ENCODE measurements at places on chromosomes 2 and 18.

GRCh38 chr2:199085261-199085660 is 372.5 kb downstream of the SATB2 start:
- DNase-seq = no peak

DNA sequence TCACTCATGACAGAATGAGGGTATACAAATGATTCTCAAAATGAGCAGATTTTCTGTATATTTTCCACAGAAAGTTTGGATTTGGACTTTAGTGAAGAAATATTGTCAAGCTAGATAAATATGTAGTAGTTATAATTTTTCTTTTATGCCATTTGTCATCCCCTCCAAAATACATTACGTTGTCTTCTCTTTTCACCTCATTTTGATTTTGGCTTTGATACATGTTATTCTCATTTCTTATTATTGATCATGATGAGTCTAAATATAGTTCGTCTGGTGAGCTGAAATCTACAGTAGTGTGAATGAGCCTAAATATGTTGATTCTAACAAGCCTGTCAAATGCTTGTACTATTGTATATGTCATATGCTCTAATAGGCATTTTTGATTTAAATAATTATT is 12.3 kb downstream of the DDX1 start:
- DNase-seq = no peak

- no peak for DNase-seq
Observed at GRCh38 chr18:26719896-26720295, 145.6 kb downstream of the AQP4 start.

DNA sequence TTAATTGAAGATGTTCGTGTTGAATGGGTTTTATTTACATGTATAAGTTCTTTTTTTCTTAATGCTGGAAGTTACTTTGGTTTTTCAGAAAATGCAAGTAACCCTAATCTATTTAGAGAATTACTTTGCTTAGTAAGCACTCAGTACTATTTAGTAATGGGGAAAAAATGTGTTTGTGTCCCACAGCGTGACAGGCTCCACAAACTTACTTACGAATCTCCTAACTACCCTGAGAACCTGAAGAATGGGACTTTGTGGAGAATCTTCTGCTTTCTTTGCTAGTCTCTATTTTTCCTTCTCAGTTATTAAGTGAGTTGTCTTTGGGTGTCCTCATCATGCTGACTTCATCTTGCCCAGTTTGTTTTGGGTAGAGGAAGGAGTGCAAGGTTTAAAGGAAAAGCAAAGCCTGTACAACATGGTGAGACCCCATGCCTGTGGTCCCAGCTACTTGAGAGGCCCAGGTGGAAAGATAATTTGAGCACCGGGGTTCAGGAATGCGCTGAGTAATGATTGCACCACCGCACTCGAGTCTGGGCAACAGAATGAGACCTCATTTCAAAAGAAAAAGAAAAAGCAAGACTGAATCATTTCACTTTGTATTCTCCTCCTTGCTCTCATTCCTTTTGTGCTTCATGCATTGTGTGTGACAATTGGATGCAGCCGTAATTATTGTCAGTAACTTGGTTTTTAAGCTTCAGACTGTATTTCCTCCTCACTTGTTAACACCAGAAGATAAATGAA is 10.2 kb downstream of the NEDD4L start:
- no peak for DNase-seq

GRCh38 chr2:45068571-45069140 is 59.4 kb upstream of the SIX2 start:
- DNase-seq = no peak

GRCh38 chr18:77833807-77834206 is 584.2 kb downstream of the GALR1 start:
- DNase-seq = no peak

GRCh38 chr2:157283468-157283867 is 26.0 kb downstream of the GALNT5 start:
- DNase-seq = no peak

GRCh38 chr2:35378791-35379190 is 976.8 kb upstream of the CRIM1 start:
- DNase-seq = no peak

GRCh38 chr18:45467293-45467692 is 148.0 kb upstream of the SLC14A2 start:
- no peak for DNase-seq

DNA sequence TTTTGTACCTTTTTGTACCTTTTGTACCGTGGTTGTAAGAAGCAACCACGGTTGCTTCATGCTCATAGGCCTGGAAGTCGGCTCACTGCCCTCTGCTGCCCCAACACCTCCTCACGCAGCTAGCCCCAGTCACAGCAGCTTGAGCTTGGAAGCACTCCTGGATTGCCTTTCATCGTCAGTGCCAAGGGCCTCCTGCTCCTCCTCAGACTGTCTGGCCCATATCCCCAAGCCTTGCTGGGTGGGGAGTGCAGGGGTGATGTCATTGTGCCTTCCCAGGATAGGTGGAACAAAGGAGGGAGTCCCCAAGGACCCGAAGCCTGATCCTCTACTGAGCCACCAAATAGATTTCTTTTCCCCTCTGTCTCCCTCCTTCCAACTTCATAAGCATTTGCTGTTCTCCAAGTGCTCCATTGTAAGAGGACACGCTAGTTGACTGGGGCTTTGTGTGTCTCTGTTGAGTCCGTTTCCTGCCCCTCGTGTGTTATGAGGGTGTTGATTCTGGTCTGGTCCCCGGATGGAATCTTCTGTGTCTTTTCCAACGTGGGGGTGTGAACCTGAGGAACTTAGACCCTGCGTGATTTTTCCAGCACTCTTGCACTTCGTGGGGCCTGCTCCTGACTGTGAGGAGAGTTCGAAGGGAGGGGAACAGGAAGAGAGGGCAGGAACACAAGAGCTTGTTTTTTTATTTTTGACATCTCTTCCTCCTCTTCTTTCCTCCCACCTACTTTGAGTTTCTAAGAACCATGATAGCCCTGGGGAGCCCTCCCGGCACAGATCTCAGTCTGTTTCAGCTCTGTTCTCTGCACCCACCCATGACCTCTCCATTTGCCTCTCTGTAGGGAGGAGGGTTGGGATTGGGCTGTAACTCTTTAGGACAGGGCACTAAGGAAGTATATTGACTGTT is 127.2 kb upstream of the EML6 start:
- no peak for DNase-seq

- DNase-seq = no peak
Observed at GRCh38 chr2:201496785-201497184, 45.2 kb downstream of the STRADB start.

DNA sequence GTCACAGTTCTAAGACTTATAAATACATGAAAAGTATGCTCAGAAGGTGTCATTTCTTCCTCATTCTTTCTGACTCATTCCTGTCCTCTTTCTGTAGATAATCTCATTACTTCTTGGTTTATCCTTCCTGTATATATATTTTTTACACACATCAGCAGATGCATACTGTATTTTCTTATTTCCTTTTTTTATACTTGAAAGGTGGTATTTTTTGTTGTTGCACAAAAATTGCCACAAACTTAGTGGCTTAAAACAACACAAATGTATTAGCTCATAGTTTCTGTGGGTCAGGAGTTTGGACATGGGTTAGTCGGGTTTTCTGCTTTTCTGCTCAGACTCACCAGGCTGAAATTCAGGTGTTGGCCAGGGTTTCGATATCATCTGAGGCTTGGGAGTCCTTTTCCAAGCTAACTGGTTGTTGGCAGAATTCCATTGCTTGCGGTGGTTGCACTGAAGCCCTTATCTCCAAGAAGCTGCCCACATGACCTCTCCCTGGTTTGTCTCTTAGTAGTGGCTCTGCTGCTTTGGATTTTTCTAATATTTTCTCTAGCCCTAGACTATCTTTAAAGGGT is 162.6 kb downstream of the FMNL2 start:
- no peak for DNase-seq

GRCh38 chr2:198073253-198073652 is 268.9 kb downstream of the PLCL1 start:
- no peak for DNase-seq

DNA sequence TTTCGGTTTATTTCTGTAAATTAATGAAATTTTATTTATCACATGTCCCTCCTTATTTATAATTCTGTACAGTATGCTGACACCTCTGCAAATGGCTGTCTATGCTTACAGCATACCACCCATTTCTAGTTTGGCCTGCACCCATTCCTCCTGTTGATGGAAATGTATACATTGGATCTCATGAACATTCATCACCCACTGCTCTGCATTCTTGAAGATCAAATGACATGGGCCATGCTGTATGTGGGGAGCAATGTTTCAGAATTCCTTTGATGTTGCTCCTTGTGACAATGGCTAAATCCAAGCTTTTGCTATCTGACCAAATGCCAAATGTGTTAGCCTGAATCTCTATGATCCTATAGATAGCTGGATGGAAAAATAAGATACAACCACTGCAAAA is 55.3 kb upstream of the ITGB6 start:
- no peak for DNase-seq

DNA sequence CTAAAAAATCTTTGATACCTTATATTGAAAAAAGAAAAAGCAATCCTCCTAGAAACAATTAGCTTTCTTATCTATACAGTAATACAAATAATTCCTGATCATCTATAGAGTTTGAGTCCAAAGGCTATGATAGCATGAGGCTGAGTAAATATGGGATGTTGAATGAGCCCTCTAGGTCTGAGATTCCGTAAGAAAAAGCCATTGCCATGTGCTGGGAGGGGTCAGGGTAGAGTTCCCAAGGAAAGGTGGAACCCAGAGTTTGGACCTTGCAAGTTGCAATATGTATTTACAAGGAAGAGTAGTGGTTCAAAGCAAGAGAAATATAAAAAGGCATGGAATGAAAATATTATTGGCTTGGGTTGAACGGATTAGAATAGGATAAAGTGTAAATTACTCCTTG is 178.1 kb downstream of the DCC start:
- no peak for DNase-seq

DNA sequence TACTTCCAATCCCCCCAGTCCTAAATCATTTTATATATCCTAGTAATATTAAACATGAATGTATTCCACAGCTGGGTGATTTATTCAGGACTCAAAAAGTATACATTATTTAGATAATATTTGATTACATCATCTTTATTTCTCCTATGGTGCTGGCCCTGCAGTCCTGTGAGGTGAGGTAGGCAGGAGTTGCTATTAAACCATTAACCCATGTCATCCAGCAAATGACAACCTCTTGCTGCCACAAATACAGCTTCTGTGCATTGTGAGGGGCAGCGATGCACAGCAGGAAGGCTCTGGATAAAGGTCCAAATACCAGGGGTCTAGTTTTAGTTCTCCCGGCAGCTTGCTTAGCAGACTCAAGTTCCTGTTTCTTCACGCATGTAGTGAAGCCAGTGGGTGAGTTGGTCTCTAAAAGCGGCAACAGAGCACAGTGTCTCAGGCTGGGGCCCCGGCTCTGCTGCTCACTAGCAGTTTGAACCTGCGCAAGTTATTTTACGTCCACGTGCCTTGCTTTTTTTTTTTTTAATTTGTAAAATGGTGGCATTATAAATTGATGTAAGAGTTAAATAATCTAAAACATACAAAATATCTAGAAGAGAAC is 36.1 kb downstream of the INSIG2 start:
- DNase-seq = no peak

DNA sequence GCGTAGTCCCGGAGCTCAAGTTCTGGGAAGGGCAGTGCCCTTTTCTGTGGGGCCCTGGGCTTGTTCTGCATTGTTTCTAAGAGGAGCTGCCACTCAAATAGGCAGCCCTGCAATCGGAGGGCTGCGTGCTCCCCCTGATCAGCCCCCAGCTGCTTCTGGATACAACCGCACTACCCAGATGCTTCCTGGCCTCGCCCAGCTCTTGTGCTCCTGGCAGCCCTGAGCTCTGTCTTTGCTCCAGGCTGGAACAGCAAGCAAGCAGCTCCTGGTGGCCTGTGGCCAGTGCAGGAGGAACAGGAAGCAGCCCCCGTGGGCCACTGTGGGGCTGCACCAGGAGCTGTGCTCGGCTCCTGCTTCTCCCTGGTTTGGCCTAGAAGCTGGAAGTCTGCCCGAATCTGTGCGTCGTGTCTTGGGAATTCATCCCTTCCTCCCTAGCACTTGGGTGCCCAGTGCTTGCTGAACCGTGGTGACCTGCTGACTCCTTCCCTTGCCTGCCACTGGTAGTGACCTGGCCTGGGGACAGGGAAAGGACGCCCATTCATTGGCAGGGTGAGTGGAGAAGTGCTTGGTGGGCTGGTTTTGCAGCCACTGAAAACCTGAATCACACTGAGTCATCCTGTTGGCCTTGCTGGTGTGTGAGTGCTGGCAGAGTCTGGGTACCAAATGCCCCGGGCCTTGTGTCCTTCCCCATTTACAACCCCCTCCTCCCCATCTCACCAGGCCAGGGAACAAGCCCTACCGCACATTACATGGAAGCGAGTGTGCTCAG is 27.3 kb upstream of the NTSR2 start:
- DNase-seq = no peak

DNA sequence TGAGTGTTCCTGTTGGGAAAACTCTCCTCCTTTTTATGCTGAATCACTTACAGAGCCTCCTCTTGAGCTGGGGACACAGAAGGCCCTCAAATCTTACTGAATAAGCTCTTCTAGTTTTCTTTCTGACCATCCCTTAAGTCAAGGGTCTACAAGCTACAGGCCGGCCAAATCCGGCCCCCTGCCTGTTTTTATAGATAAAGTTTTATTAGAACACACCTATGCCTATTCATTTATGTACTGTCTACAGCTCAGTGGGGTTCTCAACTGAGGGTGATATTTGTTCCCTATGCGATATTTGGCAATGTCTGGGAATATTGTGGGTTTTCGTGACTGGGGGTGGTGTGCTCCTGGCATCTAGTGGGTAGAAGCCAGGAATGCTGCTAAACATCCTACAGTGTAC is 14.0 kb downstream of the CDC42EP3 start:
- DNase-seq = no peak

- no peak for DNase-seq
Observed at GRCh38 chr2:28433935-28434599, 41.4 kb downstream of the FOSL2 start.

DNA sequence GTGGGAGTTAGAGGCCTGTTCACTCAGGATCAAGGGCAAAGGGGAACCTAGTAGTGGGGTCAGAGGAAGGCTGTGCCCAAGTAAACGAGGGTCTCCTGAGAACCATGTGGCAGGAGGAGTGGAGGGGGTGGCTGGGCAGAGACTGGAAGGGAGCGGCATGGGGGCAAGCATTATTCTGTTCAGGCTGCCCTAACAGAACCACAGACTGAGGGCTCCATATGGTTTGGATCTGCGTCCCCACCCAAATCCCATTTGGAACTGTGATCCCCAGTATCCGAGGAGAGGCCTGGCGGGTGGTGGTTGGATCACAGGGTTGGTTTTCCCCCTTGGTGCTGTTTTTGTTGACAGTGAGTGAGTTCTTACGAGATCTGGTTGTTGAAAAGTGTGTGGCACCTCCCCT is 287.0 kb downstream of the PHLPP1 start:
- no peak for DNase-seq

GRCh38 chr2:240893363-240893844 is 2.6 kb downstream of the MAB21L4 start:
- DNase-seq = no peak

DNA sequence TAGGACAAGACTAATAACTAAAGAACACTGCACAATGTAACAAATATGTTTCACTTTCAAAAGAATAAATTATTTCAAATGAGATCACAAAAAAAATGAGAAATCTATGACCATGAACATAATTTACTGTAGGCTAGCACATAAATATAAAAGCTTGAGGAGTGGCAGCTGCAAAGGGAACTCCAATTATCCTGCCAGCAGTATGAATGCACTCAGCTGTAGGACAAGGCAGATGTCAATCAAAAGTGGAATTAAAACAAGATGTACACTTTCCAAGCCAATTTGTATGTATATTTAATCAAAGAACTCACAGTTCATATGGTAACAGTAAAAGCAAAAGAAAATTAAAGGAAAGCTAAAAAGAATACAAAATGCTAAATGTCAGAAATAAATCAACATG is 76.6 kb upstream of the NCKAP5 start:
- no peak for DNase-seq
